ENCODE measurements at places on chromosomes 4 and X.

GRCh38 chr4:114264877-114265291, 285.4 kb upstream of the ARSJ start:
- DNase-seq: no peak

GRCh38 chrX:154436983-154437752, at the start of gene GDI1:
TSS of gene GDI1 (plus strand) at chrX:154437154. CDS start at chrX:154437255, 101 bp downstream.
- no peak for DNase-seq

- no peak for DNase-seq
Measured at GRCh38 chr4:152554742-152555141, 18.9 kb upstream of the FBXW7 start.

- DNase-seq: no peak
Measured at GRCh38 chr4:171203425-171203824, 609.8 kb upstream of the GALNTL6 start.

DNA sequence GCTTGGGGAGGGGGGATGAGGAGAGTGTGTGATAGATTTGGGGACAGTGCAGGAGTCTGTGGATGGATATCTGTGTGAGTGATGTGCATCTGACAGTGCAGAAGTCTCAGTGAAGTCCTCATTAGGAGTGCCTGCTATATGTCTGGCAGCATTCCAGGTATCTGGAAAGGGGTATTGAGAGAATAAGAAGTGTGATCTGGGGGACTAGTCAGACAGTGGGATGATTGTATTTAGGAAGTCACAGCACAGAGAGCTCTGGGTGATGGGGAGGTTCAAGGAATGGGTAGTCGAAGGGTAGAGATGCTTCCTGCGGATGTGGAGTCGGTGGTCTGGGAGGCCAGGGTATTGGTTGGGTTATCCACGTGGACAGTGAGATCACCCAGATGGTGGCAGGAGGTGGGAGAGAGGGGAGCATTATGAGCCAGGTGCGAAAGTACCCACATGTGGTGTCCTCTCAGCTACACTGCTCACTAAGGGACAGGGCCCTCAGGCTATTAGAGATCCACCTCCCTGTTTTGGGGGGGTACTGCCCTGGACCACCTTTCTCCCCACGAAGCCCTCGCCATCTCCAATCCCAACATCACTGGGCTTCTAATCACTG, 9.8 kb downstream of the MAGED2 start:
- DNase-seq: no peak

DNA sequence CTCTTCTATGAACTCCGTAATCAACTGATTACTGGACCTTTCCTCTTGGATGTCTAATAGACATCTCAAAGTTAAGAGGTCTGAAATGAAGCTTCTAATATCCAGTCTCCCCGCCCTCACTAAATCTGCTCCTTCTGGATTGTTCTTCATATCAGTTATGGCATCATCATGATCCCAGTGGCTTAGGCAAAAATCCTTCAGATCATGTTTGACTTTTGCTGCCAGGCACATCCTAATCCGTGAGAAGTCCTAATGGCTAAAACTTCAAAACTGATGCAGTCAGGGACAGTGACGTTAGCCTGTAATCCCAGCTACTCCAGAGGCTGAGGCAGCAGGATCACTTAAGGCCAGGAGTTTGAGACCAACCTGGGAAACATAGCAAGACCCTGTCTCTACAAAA, 55.1 kb upstream of the GUCY1A1 start:
- no peak for DNase-seq

GRCh38 chr4:140094438-140095420, 59.3 kb downstream of the MAML3 start:
- no peak for DNase-seq

DNA sequence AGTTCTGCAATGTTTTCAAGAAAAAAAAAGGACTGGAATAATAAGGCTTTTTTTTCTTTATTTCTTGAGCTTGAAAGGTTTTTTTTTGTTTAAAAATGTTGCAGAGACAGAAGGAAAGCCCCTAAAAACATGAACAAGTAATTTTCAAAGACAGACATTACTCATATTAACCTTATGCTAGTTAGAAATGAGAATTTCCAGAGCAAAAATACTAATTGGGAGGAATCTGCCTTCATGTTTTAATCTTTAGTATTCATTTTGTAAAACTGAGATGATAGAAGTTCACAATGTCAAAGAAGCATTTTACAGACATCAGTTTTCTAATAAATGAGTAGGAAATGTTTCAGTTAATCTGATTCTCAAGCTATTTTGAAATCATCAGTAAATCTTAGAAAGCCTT, 1805.3 kb downstream of the PCDH7 start:
- no peak for DNase-seq

DNA sequence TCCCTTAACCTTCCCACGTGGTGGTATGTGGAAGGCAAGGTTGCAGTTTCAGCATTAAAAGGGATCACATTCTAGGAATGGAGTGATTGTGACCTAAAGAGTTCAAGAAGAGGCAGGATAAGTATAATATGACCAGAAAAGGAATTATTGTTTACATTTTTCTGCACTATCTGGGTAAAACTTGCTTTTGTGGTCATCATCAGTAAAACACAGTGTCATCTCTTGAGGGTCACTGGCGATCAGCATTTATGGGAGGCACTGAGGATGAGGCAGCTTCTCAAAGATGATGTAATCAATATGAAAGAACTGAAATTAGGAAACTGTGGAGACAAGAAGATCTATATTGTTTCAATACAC, 88.7 kb downstream of the CFAP299 start:
- no peak for DNase-seq

DNA sequence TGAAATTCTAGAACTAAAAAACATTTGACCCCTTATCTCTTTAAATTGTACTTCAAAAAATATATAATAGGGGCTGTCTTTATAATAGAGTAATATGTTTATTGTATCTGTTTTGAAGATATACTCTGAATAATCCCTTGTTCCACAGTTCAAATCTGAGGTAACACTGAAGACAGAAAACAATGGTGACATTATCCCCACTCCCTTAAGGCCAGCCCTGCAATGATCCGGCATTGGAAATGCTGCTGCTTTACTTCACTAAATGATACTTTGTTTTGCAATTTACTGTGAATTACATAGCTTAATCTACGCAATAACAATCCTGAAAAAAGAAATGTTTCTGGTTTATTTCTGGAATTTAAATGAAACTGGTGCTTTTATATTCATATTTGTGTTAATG, 34.4 kb upstream of the ZFP42 start:
- DNase-seq: no peak

DNA sequence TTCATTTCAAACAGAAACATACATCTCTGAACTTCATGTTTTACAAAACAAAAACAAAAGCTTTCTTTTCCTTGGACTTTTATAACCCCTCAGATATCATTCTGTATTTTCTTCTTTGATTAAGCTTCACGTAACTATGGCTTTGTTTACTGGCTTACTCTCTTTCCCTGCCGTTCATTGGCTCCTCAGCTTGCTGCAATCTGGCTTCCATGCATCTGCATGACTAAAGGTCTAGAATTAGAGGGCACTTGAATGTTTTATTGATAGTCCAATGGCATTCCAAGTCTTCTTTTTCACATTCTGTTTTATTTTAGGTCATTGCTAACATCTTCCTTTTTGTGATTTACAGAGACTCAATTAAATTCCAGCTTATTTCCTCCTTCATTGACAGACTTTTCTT, 487.6 kb downstream of the GRXCR1 start:
- no peak for DNase-seq

GRCh38 chr4:128649161-128649560, 160.3 kb upstream of the JADE1 start:
- DNase-seq: no peak

DNA sequence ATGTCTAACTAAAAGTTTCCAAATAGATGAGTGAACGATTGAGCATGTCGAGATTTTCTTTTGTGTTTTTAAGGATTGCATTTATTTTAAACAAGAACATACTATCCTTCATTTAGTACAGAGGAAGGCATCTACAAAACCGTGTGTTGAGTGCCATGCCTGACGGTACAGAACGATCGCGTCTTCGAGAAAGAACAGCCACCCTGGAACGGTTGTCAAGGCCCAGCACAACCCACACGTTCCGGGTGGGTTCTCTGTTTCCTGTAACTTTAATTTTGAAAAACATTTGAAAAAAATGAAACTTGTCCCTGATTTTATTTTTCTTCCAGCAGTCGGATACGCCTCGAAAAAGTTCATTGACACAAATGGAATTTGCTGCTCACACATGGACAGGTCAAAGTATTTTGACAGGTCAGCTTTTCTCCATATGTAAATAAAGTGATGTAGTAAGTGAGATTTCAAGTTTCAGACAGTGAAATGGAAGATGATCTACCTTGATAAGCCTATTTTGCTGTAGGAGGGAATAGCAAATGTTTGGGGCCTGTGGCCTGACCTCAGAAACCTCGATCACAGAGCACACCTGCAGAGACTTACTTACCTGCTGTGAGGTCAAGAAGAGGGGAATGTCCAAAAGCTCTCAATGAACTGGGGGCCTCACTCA, 24.4 kb upstream of the CYP4V2 start:
- no peak for DNase-seq

- no peak for DNase-seq
Measured at GRCh38 chr4:7364979-7365378, 69.8 kb downstream of the PSAPL1 start.

DNA sequence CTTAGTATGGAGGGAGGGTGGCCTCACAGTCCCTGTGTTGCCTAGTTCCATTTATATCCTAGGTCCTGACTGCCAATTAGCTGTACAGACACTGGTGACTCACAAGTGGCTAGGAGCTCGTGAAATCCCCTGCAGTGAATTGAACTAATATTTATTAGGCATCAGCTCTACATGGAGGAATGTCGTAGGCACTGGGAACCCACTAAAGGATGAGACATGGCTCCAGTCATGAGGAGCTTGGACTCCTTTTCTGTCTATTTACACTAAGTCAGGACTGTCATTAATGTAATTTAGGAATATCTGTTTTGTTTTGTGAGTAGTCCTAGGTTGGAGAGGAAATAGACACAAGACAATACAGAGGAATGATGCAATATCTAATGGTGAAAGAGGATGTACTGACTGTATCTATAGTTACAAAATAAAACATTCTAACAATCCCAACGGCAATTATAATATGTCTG, 67.7 kb downstream of the MID1IP1 start:
- no peak for DNase-seq

DNA sequence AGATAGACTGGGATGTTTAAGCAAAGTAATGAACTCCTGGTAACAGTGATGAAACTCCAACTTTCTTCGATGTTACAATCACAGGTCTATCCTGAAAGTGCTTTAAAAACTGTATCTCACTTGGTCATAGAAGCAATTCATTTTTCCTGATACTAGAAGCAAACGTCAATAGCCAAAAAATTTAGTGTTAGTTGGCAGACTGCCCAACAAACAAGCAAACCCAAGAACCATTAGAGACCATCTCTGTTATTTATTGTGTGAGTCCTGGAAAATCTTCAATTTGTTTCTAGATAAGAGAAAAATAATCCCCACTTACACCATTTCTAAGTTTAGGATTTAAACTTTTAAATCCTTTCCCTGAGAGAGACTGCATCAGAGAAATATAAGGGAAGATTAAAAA, 553.9 kb downstream of the INPP4B start:
- DNase-seq: no peak
